ENCODE measurements at places on chromosomes 7 and 10. TPM values are rescaled to one million over a fixed set of nuclear protein-coding genes. Genes with fewer than 3 reads are reported as not detected.

Gene TFEC
- not detected for total RNA-seq

Gene NKX2-3
- total RNA-seq = not detected

Gene PAX4
- total RNA-seq = not detected

Gene PMS2
- total RNA-seq = 17.8 TPM

Gene AGR3
- not detected for total RNA-seq

Gene FZD8
- total RNA-seq = 151 TPM

Gene TEX36
- not detected for total RNA-seq

Gene ABHD11
- 11.4 TPM for total RNA-seq

Gene HTRA1
- 14.0 TPM for total RNA-seq

Gene ABCA13
- total RNA-seq = 1.3 TPM

Gene PNLIPRP2
- total RNA-seq = not detected

Gene DHTKD1
- 36.4 TPM for total RNA-seq

Gene MMD2
- total RNA-seq = not detected

Gene SNX10
- total RNA-seq = 0.72 TPM

Gene BAMBI
- 280 TPM for total RNA-seq

Gene TRPV6
- total RNA-seq = not detected

Gene SPDYE6
- not detected for total RNA-seq

Gene SPDYE2B
- total RNA-seq = not detected

Gene PDZD7
- 0.57 TPM for total RNA-seq

Gene TMEM196
- total RNA-seq = not detected

Gene BICC1
- 29.8 TPM for total RNA-seq

Gene CALHM3
- total RNA-seq = not detected

Gene CRHR2
- total RNA-seq = not detected

Gene ITIH5
- under 0.01 TPM for total RNA-seq

Gene GNGT1
- total RNA-seq = not detected

Gene SMO
- total RNA-seq = 4.2 TPM

Gene NME8
- not detected for total RNA-seq

Gene CLCN1
- total RNA-seq = not detected

Gene LBX1
- total RNA-seq = not detected

Gene IFT22
- 24.2 TPM for total RNA-seq

Gene TLX1
- not detected for total RNA-seq

Gene MOGAT3
- total RNA-seq = not detected

Gene LRRC61
- total RNA-seq = 2.3 TPM

Gene FFAR4
- total RNA-seq = not detected

Gene GTF2IRD1
- 16.5 TPM for total RNA-seq

Gene STOX1
- total RNA-seq = 0.43 TPM

Gene GDF2
- 0.14 TPM for total RNA-seq

Gene RNF32
- total RNA-seq = 0.14 TPM

Gene CHRM2
- total RNA-seq = 20.8 TPM

Gene MSRB2
- 9.2 TPM for total RNA-seq

Gene LRRC18
- not detected for total RNA-seq

Gene SLC26A3
- not detected for total RNA-seq

Data from placental pericyte (primary cell).